ENCODE measurements at places on chromosomes 4 and X. TPM values are rescaled to one million over a fixed set of nuclear protein-coding genes. Genes with fewer than 3 reads are reported as not detected.

ARHGAP24 gene
- polyA plus RNA-seq: 110 TPM

ADGRG2 gene
- polyA plus RNA-seq: 26.6 TPM

FGF5 gene
- polyA plus RNA-seq: 0.03 TPM

RPS6KA6 gene
- polyA plus RNA-seq: 23.2 TPM

SOD3 gene
- 7.7 TPM for polyA plus RNA-seq

PCYT1B gene
- 3.3 TPM for polyA plus RNA-seq

S100G gene
- not detected for polyA plus RNA-seq

TLR3 gene
- 11.4 TPM for polyA plus RNA-seq

PTCHD1 gene
- polyA plus RNA-seq: 0.37 TPM

C1QTNF7 gene
- 27.6 TPM for polyA plus RNA-seq

GIMD1 gene
- polyA plus RNA-seq: not detected

MAB21L2 gene
- not detected for polyA plus RNA-seq

NPY5R gene
- 6.5 TPM for polyA plus RNA-seq

ZDHHC15 gene
- polyA plus RNA-seq: 9.1 TPM

Data from left kidney (tissue), 8 donors.